Stimulated activated CD4-positive, alpha-beta T cell treated with anti-CD3 and anti-CD28 coated beads, TNF-alpha, amount 100 ng/mL, for 1 hour (primary cell): ENCODE measurements at places on chromosomes 5 and 9.

DNA sequence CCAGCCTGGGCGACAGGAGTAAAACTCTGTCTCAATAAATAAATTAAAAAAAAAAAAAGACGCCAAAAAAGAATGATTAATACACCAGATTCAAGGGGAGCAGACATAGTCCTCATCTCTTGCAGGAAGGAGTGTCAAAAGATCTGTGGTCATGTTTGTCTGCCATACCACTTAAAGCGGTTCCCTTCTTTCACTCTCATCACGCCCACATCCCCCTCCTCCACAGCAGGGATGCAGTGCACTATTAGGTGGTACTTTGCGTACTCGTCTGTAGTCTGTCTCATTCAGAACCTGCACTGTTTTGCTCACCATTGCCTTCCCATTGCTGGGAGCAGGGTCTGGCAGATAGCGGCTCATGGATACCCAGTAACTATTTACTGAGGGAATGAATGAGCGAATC is 11.2 kb downstream of the CDHR2 start:
- no peak for DNase-seq

GRCh38 chr5:40006260-40006659 is 581.5 kb upstream of the DAB2 start:
- DNase-seq: no peak

- DNase-seq: no peak
Measured at GRCh38 chr9:130120832-130121231, 51.4 kb upstream of the NCS1 start.

- DNase-seq: no peak
Measured at GRCh38 chr9:130156672-130157071, 15.5 kb upstream of the NCS1 start.

DNA sequence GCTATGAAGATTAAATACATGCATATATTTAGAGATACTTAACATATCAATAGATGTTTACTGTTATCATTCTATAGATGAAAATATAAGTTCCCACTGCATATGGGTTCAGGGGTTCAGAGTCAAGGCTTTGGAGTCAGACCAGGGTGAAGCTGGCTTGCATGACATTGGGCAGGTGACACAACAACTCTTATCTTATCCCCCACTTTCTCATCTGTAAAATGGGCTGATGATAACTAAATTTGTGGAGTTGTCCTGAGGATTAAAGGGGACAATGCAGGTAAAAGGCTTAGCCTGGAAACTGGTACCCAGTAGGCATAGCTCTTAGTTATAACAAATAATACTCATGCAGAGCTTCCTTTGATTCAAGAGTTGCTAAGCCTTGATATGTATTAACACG is 72.6 kb upstream of the BRINP1 start:
- DNase-seq: no peak

DNA sequence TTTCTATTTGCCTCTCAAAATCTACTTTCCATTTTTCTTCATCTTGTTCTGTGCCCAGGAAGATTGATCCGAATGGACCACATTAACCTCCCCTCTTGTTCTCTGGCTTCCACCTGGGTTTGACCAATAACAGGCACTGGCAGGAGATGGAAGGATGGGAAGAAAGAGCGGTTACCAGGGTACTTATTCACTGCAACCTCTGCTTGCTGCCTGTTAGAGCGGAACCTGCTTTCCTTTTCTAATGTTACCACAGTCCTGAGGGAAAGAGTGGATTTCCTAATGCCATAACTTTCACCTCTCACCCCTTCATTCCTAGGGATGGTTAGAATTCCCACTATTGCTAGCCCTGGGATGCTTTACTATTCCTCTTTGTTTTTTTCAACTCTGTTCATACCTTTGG is 262.1 kb downstream of the RFX3 start:
- no peak for DNase-seq
